ENCODE measurements at places on chromosomes 5 and 9.

DNA sequence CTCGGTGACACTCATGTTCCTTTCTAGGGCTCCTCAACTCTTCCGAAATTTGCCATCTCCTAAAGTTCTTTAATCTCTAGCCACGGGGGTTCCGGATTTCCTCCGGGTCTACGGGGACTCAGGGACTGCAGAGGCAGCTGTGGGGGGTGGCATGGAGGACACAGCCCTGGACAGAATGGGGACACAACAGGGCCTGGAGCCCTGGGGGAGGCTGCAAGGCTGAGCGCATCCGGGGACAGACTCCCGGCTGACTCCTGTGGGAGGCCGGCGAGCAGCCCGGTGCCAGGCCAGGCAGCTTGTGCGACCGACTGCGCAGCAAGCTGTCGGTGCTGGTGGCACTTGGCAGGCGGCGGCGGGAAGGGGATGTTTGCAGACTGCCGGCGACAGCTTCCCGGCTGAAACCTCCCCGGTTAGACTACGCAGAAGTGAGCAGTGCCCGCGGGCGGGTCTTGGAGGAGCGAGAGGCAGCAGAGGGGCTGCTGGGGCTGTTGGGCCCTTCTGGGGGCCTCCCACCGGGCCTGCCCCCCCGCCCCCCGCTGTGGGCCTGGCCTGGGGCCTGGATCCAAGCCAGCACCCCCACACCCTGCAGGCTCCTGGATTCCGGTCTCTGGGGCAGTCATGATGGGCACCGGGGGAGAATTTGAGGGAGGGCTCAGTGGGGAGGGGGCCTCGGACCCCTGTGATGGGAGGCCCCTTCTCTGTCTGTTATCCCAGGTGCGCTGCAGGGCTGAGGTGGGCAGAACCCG lies 28.7 kb upstream of the UBAC1 start:
- no peak for DNase-seq

DNA sequence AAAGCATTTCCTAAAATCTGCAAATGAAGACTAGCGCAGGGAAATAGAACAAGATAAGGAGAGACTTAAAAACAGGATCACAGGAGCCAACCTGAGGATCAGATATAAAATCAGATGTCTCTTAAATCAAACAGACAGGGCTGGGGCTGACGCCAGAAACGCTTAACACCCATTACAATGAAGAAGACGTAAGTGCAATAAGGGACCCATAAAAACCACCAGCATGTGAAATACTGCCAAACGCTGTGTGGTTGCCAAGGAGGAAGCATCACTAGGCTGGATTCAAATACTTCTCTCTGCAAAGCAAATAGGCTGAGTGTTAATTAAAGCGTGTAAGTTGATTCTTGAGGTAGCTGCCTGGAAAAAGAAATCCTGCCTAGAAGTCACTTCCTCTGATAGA lies 74.4 kb upstream of the ATP10B start:
- no peak for DNase-seq

DNA sequence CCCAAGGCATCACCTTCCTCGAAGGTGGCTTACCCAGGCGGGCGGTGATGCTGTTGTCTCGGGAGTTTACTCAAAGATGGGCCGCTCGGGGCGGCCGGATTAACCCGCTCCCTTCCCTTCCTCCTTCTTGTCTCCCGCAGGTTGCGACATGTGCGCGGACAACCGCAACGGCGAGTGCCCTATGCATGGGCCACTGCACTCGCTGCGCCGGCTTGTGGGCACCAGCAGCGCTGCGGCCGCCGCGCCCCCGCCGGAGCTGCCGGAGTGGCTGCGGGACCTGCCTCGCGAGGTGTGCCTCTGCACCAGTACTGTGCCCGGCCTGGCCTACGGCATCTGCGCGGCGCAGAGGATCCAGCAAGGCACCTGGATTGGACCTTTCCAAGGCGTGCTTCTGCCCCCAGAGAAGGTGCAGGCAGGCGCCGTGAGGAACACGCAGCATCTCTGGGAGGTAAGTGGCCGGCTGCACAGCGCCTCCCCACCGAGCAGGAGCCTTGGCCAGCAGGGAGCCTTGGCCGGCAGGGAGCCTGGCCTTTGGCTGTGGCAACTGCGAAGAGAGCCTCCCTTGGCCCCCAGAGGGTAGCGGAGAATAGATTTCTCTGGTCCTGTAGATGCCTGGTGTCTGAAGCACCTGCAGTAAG lies 10.6 kb downstream of the PRDM6 start:
- peak; percentile 77 for DNase-seq

DNA sequence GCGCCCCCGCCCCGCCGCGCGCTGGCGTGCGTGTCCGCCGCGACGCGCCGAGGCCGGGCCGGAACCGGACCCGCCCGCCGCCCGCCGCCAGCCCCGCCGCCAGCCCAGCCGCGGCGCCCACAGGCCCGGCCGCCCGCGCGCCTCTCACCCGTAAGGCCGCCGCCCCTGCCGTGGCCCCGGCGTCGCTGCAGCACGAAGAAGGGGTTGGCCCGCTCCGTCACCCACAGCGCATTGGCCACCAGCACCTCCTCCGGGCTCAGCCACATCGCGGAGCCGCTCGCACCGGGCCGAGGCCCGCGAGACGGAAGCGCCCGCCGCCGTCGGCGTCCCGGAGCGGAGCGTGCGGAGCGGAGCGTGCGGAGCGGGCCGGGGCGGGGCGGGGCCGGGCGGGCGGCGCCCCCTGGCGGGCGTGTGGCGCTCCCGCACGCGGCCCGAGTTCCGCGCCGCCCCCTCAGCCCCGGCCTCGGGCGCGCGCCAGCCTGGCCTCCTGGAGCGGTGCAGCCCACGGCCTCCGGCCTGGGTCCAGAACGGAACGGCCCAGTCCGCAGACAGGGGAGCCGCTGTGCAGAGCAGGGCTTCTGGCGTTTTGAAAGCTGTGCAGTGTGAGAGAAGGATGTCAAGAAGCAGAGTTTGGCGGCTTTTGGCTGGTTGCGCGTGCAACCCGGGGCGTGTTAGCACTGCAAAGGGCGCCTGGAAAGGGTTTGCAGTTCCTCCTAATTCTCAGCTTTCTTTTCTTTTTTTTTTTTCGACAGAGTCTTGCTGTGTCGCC lies at the start of gene TBC1D9B:
Gene TBC1D9B (minus strand): TSS at position 342 of the 769 bp plus-strand sequence. CDS start 76 bp downstream, at position 266.
- peak; percentile 79 for DNase-seq

DNA sequence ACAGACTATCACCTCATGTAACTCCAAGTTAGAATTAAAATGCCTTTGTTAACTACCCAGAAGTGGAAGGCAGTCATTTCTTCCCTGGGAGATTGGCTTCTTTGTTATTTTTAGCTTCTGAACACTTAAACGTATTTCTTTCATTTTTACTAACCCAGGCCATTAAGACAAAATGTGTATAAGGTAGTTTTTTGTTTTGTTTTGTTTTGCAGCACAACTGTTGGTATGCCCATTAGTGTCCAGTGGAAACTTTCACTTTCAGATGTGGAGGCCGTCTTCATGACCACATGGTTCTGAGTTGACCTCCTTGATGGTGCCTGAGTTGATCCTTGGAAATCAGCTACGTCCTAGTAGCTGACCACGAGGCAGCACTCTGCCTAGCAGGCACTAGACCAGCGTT lies 264.6 kb upstream of the ZNF608 start:
- no peak for DNase-seq

- DNase-seq = no peak
Observed at GRCh38 chr5:109454731-109455505, 45.1 kb upstream of the PJA2 start.

GRCh38 chr5:150159031-150159430 lies 3.4 kb upstream of the PDGFRB start:
- no peak for DNase-seq

GRCh38 chr5:147751156-147751830 lies 31.2 kb downstream of the JAKMIP2 start:
- DNase-seq = no peak

GRCh38 chr5:98637116-98637515 lies 136.3 kb upstream of the RGMB start:
- DNase-seq = no peak

DNA sequence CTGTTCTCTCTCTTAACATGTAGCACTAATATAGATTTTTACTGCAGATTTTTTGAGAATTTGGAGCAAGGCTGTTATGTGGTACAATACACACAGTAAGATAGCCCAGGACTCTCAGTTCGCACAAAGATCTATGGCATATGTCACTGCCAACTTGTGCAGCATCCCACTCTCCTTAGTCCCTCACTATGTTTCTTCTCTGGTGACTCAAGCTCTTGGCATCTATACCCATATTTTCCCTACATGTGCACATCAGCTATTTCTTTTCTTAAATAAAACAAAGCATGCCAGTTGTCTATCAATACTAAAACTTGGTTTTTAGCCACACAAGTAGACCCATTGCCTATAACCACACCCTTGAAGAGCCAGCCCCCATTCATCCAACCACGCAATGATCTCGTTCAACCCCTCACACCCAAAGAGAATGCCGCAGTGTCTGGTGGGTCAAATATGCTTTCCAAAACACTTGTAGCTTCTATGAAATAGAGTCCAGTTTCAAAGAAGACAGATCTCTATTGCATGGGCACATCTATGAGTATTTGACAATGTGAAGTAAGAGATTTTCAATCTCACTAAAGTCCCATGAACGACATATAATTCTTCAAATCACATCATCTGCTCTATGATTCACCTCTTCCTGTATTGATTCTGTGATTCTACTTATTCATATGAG lies 18.2 kb upstream of the IL7R start:
- DNase-seq = no peak

DNA sequence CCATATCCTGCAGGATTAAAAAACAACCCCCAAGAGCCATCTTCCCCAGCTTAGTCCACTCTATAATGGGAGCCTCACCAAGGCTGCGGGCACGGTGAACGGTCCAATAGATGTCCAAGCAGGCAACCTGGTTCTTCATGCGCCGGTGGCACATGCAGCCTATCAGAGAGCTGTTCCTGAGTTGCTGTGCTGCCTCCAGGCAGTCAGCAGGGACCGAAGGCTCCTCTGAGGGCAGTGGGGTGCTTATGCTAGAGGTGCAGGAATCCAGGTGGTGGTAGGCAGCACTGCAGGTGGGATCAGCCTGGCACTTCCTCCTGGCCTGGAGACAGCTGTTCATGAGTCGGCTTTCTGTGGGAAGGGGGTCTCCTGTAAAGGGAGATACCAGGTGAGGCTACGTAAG lies 10.2 kb downstream of the GFRA3 start:
- DNase-seq = no peak

DNA sequence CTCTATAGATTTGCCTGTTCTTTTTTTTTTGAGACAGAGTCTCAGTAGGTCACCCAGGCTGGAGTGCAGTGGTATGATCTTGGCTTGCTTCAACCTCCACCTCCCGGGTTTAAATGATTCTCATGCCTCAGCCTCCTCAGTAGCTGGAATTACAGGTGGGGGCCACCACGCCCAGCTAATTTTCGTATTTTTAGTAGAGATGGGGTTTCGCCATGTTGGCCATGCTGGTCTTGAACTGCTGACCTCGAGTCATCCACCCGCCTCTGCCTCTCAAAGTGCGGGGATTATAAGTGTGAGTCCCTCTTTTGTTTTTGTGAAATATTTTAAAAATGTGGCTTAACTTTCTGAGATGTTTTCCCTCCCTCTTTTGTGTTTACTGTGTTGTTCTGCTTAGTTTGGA lies 29.2 kb downstream of the HSPA4 start:
- DNase-seq = no peak

- DNase-seq = no peak
Observed at GRCh38 chr9:127955294-127956015, 17.8 kb upstream of the DPM2 start.

- DNase-seq = no peak
Observed at GRCh38 chr5:66717455-66718373, 121.5 kb downstream of the MAST4 start.

- no peak for DNase-seq
Observed at GRCh38 chr9:130196643-130197042, 24.4 kb downstream of the NCS1 start.

GRCh38 chr5:63596254-63596653 lies 366.0 kb downstream of the HTR1A start:
- DNase-seq = no peak

DNA sequence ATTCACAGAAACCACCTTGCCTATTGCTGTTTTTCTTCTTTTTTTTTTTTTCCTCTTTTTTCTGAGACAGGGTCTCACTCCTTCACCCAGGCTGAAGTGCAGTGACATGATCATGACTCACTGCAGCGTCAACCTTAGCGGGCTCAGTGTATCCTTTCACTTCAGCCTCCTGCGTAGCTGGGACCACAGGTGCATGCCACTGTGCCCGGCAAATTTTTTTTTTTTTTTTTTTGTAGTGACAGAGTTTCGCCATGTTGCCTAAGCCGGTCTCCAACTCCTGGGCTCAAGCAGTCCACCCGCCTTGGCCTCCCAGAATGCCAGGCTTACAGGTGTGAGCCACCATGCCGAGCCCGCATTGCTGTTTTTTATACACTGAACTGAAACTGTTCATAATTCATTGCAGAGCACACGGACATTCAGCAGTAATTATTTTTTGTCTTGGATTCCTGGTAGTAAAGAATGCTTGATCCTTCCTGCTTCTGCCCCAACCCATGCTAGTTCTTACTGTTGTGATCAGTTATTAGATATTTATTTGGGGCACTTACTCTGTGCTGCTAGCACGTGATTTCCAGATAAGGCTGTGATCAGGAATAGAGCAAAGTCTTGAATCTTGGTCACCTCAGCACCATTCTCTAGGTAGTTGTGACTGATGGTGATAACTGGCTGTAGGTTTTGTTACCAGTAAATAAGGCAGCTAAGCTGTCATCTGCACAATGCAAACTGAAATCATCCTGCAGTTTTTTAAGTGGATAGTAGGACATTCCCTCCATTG lies 14.0 kb downstream of the MAP3K1 start:
- DNase-seq = no peak

GRCh38 chr5:168135897-168136296 lies 155.5 kb upstream of the WWC1 start:
- no peak for DNase-seq

GRCh38 chr9:3261484-3261883 lies 264.3 kb downstream of the RFX3 start:
- no peak for DNase-seq

- no peak for DNase-seq
Observed at GRCh38 chr5:111507276-111507675, 5.1 kb downstream of the STARD4 start.

DNA sequence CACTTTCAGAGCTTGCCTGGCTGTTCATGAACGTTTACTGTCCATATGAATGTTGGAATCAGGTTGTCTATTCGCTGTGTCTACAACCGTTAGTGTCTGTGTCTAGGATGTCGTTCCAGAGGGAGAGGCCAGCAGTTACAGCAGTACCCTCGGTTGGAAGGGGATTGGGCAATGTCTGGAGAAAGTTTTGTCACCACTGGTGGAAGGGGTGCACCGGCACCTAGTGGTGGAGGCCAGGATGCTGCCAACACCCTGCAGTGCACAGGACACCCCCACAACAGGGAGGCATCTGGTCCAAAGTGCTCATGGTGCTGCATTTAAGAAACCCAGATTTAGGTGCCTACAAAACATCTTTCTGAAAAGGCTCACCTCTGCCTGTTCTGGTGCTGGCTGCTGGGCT lies 220.7 kb downstream of the FANCC start:
- DNase-seq = no peak

GRCh38 chr5:129973716-129974426 lies 69.6 kb downstream of the CHSY3 start:
- DNase-seq = no peak

DNA sequence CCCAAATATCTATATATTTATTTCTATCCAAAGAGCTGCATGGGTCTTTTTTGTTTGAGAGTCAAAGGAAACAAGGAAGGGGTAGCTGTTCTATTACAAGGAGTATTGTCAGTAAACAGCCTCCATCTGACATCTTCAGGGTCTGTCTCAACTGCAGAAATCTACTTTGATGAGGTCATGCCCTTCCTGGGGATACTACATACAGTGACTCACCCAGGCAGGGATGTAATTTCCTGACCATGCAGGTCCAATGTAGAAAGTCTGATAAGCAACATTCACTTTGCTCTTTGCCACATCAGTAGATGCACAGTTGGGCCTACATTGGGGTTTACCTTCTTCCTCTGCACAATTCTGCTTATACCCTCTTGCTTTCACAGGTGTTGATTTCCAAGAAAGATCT lies 165.5 kb downstream of the TLR4 start:
- no peak for DNase-seq

Data from ecto neural progenitor cell (in vitro differentiated cells).